ENCODE measurements at places on chromosomes 3 and 15. TPM values are rescaled to one million over a fixed set of nuclear protein-coding genes. Genes with fewer than 3 reads are reported as not detected.

- DNase-seq, result no peak
Measured at GRCh38 chr3:14536837-14537589, 3.1 kb downstream of the GRIP2 start.

Gene SI
- not detected for total RNA-seq

GRCh38 chr3:11717301-11717700, 73.6 kb upstream of the VGLL4 start:
- no peak for DNase-seq

DNA sequence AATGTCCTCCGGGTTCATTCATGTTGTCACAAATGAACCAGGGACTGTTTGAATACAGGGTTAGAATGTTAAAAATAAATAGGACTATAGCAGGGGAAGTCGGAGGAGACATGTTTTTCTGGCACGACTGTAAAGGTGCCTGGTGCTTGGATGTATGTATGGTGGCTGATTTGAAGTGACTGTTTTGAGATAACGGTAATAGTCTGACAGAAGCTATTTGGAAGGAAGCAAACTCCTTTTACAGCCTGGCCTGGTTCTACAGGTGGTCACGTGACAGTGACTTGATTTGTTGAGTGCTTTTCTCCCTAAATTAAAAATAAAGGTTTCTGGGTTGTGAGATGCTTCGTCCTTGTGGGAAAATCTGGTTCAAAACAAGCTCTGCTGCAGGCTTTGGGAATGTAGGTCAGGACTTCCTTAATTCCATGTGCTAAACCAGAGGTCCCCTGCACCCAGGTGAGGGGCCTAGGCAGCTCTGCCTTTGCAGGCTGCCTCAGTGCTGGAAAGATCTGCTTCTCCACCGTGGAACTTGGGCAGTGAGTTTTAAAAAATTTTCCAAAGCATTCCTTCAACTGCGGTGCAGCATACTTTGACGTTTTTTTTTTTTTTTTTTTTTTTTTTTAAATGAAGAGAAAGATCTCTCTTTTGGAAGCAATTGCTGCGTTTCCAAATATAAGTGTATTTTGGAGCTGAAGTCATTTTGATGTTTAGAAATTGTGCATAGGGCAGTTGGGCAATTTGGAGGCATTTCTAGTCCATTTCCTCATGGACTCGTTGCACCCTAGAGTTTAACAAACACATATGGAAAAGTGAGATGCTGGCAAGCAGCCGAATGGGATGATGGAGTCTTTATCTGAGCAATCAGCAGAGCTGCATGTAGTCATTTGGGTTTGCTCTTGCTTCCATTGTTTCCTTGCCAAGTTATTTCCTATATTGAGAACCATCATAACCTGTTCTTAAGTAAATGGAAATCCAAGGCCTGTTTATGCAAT, 30.9 kb downstream of the ITPR1 start:
- no peak for DNase-seq

Gene PRSS50
- 0.13 TPM for total RNA-seq

Gene EPHA6
- total RNA-seq, result 0.98 TPM

- no peak for DNase-seq
Measured at GRCh38 chr3:52119099-52119498, 35.1 kb downstream of the POC1A start.

DNA sequence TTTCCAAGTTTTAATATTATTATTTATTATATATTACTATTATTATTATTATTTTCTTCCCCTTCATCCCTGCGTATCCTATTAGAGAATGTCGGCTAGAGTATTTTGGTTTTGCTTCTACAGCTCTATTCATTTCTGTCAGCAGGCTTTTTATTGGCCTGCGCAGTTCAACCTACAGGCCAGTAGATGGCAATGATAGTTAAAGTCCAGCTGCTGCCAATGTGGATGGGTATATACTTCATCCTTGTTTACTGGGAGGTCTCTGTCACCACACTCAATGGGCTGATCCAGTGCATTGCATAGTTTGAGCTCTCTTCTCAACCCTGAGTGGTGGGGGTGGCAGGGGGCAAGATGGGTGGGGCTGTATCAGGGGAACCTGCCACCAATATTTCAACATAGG, 799.8 kb downstream of the NSUN3 start:
- no peak for DNase-seq

GRCh38 chr3:107633327-107634098, 110.8 kb downstream of the BBX start:
- no peak for DNase-seq

Gene RBPMS2
- total RNA-seq, result 14.2 TPM

- no peak for DNase-seq
Measured at GRCh38 chr3:127092776-127093175, 100.2 kb upstream of the PRR23E start.

DNA sequence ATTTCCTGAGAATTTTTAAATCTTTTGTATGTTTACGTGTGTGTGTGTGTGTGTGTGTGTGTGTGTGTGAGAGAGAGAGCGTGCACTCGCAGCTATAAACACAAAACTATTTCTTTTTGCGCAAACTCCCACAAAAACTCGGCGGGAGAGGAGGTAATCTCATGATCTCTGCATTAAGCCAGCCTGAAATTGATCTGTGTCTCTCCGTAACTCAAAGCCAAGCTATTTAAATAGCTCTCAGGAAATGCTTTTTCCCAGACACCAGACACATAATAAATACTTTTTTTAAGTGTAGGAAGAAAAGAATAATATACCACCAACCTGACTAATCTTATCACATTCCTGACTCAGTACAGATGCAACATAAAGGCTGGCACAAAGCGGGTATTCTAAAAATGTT, 226.8 kb downstream of the MAGI1 start:
- DNase-seq, result no peak

DNA sequence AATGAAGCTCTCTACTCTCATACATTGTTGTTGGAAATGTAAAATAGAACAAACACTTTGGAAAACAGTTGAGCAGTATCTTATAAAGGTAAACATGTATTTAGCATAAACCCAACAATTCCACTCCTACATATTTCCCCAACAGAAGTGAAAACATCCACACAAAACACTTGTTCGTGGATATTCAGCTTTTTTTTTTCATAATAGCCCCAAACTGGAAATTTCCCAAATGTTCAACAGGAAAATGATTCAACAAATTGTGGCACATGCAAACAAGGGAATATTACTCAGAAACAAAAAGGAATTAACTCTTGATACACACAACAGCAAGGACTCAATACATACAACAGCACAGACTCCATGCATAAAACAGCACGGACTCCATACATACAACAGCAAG, 28.5 kb downstream of the RFTN1 start:
- no peak for DNase-seq

Gene ACTC1
- total RNA-seq, result 0.94 TPM

DNA sequence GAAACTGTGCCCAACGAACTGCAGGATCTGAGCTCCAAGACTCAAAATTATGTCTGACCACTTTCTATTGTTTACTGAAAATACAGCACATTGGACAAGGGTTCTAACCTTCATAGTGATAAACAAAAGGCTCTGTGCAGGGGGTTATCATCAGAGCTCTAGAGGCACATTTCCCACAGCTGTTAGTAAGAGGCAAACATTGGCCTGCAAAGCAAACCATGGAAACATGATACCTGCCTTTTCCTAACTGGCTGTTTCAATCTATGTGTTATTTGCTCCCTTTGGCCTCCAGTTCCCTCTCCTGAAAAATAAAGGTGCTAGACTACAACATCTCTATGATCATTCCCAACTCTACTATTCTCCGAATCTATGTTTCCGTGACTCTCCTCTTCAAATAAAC, 159.7 kb upstream of the ARHGEF26 start:
- no peak for DNase-seq

DNA sequence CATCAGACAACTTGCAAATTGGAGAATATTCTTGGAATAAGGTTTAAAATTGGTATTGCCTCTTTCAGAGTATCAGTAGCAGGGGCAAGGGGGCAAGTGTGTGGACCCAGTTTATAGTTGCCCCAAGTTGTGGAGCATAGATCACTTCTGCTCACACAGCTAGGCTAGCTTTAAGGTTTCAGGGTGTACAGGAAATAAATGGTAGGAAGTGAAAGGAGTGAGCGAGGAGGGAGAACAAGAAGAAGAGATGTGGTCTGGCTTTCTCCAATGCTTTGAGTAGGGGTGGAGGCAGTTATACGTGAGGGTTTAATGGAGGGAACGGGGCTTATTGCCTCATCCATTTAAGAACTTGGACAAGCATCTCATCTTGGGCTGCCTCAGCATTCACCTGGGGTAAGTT, 290.0 kb upstream of the CFAP20DC start:
- DNase-seq, result no peak

- no peak for DNase-seq
Measured at GRCh38 chr15:58463815-58464650, 32.2 kb downstream of the LIPC start.

GRCh38 chr15:90645873-90646575, 71.1 kb upstream of the BLM start:
- DNase-seq, result no peak

Data from sciatic nerve (tissue), 2 donors.